Activated CD8-positive, alpha-beta memory T cell treated with anti-CD3 and anti-CD28 coated beads for 48 hours (primary cell): ENCODE measurements at places on chromosomes 5 and 9.

GRCh38 chr9:106637486-106637885 is 225.5 kb upstream of the ZNF462 start:
- DNase-seq, result no peak

- DNase-seq, result no peak
Observed at GRCh38 chr5:94245608-94246007, 372.8 kb downstream of the KIAA0825 start.

DNA sequence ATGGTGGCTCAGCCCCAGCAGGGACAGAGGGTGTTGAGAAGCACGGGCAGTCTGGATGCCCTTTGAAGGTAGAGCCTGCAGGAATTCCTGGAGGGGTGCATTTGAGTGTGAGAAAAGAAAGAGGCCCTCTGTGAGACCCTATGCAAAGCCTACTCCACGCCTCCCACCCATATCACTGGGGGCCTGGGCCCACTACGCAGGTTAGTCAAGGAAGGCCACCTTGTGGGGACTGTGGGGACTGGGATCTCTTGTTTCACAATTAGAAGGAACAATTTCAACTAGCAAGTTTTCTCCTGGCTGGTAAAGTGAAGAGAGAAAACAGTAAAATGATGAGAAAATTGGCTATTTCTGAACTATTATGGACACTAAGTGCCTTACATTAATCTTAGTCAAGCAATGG is 486.2 kb upstream of the DAP start:
- no peak for DNase-seq

DNA sequence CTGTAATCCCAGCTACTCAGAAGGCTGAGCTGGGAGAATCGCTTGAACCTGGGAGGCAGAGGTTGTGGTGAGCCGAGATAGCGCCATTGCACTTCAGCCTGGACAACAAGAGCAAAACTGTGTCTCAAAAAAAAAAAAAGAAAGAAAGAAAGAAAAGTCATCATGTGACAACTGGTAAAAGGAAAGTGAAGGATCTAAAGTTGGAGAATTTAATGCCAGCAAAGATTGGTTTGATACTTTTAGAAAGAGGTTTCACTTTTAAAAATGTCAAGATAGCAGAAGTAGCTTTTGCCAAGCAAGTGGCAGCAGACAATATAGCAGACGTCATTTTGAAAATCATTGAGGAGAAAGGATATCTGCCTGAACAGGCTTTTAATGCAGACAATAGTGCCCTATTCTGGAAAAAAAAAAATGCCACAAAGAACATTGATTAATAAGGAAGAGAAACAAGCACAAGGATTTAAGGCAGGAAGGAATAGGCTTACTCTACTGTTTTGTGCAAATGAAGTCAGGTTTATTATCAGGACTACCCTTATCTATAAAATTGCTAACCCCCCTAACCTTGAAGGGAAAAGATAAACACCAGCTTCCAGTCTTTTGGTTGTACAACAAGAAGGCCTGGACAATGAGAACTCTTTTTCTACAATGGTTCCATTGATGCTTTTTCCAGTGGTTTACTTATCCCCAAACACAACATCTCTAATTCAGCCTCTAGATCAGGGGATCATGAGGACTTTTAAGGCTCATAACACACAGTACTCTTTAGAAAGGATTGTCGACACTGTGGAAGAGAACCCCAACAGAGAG is 12.0 kb downstream of the PKD2L2 start:
- no peak for DNase-seq

- DNase-seq, result no peak
Observed at GRCh38 chr5:143977891-143978461, 166.0 kb downstream of the HMHB1 start.

DNA sequence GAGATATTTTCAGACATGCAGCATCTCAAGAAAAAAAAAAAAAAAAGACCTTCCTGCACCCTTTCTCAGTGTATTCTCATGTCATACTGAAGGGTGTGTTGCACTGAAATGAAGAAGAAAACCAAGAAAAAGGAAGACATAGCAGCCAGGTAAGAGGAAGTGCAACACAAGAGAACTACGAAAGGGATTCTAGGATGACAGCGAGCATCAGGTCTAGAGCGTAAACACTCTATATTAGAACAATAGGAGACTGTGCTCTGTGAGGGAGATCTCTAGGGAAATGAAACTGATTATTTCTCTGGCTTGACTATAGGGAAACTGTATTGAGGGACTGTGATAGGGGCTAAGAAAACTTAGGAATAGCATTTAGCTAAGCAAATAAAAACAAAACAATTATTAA is 30.0 kb downstream of the BTF3 start:
- DNase-seq, result no peak

GRCh38 chr5:139079225-139079990 is 118.8 kb downstream of the SIL1 start:
- DNase-seq, result no peak

- DNase-seq, result no peak
Observed at GRCh38 chr9:108776920-108777639, 78.7 kb downstream of the ACTL7B start.

GRCh38 chr9:128454991-128455390 is 815 bp upstream of the ODF2 start:
- no peak for DNase-seq

GRCh38 chr5:153530357-153531143 is 40.1 kb downstream of the GRIA1 start:
- no peak for DNase-seq

DNA sequence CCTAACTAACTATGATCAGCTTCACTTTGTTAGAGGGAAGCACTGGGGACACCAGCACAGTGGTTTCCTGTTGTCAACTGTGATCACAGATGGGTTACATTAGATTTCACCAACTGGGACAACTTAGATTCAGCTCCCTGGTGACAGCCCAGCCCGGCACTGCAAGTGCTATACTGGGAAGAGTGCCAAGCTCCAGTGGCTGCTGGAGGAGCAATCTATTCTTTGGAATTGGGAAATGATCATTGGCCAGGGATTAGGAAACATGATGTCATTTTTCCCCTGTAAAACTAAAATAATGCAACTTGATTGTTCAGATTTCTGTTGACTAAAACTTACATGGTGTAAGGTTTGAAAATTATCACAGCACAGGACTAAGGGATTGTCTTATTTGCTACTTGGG is 33.2 kb downstream of the PTGR1 start:
- DNase-seq, result no peak

DNA sequence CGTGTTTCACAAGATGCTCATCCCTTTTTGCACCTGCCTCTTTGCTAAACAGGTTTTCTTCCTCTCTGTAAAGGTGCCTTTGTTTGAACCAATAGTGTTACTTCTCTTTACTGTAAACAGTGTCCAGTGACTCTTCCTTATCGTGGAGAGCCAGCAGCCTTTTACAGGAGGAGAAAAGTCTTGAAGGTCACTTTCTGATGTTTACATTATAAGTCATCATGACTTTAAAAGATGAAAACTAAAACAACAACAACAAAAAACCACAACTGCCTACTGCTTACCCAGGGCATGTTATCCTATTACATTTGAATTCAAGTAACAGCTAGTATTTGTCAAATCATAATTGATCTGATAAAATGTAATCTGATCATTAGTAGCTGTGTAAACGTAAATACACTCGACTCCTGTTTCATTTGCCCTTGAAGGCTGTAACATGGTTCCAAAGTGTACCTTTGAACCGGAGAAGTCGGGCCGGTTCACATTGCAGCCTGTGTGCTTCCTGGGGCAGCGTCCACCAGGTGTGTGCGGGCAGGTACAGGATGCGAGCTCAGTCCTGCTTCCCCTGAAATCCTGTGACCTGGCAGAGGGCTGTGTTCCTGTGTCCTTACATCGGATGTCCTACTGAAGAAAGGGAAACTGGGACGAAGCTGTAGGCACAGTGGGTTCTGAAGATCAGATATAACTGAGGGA is 118.1 kb downstream of the C9orf152 start:
- no peak for DNase-seq

- DNase-seq, result no peak
Observed at GRCh38 chr5:30596495-30597064, 596.9 kb upstream of the CDH6 start.

GRCh38 chr5:1834721-1835429 is 33.7 kb downstream of the NDUFS6 start:
- DNase-seq, result no peak

GRCh38 chr5:52692039-52692438 is 95.7 kb upstream of the ITGA1 start:
- no peak for DNase-seq

- no peak for DNase-seq
Observed at GRCh38 chr5:66818935-66819328, 222.7 kb downstream of the MAST4 start.

- no peak for DNase-seq
Observed at GRCh38 chr9:137295849-137296669, 6.0 kb downstream of the NRARP start.

GRCh38 chr5:106833517-106833916 is 837.2 kb downstream of the EFNA5 start:
- no peak for DNase-seq

DNA sequence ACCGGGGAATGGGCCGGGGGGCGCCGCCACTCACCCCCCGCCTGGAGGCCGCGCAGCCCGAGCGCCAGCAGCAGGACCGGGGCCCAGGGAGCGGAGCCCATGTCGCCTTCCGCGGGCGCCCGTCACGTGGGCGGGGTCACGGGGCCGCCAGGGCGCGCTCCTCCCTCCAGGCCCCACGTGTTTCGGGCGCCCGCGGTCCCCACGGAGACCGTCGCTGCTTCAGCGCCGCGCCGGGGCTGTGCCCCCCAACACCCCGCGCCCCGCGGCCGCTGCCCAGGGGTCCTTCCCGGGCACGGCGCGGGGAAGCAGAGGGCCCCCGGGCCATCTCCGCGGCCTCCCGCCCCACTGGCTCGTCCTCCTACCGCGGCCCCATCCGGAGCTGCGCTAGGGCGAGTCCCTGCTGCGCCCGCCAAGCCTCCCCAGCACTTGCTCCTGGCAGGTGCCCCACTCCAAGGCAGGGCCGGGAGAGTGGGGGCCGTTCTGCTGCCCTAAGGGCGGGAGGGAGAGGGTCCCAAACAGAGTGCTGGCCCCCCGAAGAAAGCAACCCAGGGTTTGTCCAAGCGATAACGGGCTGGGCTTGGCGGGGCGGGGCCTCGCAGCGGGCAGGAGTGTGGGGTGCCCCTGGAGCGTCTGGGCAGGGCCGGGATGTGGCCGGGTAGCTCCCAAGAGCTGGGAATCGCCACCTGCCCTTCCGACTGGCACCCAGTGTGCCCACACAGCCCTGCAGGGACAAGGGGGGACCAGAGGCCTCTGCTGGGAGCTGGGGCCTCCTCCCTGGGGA is at the start of gene DPP7:
DPP7 (minus strand) TSS at position 121 of the 781 bp plus-strand sequence; CDS start at position 101, 20 bp downstream.
- peak; percentile 49 for DNase-seq

DNA sequence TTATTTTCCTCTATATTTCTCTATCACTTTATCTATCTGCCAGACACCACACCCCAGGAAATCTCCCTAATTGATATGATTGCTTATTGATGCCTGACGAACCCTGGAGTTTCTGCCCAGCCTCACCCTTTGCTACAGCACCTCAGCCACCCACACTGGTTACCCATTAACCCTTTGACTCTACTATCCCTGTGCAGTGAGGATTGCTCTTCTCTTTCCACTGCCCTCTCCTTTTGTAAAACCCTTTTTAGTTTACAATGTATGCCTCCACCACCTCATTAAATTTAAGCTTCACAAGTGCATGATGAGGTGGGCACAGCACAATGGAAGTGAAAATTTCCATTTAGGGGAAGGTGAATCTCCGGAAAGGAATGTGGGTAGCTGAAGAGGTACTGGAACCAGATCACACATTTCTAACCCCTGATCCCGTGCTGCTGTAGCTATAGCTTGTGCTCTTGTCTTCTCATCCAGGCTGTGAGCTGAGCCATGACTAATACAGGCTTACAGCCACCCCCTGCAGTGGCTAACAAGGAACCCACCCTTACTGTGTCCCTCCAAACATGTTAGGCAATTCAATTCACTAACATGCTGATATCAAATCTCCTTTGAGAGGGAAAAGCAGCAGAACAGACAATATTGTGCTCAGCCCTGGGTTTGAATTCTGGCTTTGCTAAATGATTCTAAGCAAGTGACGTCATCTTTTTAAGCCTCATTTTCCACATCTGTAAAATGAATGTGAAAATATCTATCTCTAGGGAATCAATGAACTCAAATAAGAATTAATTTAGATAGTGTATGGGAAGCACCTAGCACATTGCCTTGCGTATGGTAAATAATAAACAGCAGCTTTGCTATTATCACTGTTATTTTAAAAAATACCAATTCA is 186.9 kb upstream of the TRIM32 start:
- no peak for DNase-seq

DNA sequence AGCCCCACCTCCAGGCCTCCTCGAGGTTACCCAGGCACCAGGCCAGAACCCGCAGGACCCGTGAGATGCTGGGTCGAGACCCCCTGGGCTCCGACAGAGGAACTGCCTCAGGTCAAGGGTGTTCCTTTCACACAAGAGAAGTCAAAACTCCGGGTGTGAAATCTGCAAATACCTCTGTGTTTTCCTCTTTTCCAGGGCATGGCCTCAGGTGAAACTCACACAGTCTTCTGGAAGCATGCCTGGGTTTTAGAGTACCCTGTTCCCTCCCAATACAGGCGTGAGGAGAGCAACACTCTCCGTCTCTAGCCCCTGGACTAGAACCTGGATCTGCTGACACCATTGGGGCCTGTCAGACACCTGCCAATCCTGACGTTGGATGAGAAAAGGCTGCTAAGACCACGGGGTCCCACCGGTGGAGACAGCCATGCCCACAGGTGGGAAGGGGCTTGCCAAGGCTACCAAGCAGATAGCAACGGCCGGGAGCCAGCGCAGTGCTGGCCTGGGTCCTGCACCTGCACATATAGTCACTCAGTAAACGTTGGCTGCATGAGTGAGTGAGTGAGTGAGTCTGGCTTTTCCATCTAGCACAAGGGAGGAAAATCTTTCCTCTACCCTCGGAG is 182.0 kb upstream of the PPP1R26 start:
- no peak for DNase-seq

DNA sequence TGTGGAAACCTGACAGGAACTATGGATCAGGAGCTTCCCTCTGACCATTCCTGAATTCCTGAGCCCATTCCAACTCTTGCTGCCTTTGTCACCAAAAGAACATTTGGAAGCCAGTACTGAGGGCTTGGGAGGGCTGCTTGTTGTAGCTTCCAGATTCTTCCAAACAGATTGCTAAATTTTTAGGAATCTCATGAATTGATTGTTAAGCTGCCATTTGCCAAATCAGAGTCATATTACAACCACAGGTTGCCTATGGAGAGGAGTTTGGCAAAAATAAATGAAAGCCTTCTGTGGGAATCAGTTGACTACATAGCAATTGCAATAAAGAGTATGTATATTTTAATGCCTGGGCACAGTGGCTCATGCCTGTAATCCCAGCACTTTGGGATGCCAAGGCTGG is 39.2 kb upstream of the SLC28A3 start:
- DNase-seq, result no peak

DNA sequence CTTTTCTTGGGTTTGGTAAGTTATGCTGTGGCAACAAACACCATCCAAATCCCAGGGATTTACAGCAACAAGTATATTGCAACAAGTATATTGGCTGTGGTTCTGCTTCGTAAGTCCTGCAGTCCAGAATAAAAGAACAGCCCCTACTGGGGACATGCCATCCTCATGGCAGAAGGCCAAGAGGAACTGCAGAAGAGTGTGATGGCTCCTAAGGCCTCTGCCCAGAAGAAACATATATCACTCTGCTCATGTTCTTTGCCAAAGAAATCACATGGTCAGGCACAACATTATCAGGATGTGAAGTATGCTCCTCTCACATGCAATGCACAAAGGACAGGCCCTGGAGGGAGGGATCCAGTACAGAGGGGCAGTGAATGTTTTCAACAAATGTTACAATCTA is 159.6 kb upstream of the TAS2R1 start:
- DNase-seq, result no peak
